Kidney (tissue), 22 donors: ENCODE measurements at places on chromosomes 6 and 20. TPM values are rescaled to one million over a fixed set of nuclear protein-coding genes. Genes with fewer than 3 reads are reported as not detected.

DNA sequence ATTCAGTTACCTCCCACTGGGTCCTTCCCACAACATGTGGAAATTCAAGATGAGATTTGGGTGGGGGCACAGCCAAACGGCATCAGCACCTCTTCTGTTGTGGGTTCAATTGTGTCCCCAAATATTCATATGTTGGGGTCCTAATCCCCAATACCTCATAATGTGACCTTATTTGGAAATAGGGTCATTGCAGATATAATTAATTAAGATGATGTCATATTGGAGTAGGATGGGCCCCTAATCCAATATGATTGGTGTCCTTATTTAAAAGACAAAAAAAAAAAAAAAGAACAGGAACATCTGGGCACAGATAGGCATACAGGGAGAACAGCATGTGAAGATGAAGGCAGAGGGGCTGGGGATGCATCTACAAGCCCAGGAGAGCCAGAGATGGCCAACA lies 89.4 kb downstream of the BFSP1 start:
- H3K27me3 ChIP-seq = peaks cover 2% of the 10 kb centered on the region
- H3K36me3 ChIP-seq = no peaks in the 10 kb centered on the region
- no peak overlapping the region for H3K27ac ChIP-seq
- no peaks in the 10 kb centered on the region for H3K4me1 ChIP-seq

DNA sequence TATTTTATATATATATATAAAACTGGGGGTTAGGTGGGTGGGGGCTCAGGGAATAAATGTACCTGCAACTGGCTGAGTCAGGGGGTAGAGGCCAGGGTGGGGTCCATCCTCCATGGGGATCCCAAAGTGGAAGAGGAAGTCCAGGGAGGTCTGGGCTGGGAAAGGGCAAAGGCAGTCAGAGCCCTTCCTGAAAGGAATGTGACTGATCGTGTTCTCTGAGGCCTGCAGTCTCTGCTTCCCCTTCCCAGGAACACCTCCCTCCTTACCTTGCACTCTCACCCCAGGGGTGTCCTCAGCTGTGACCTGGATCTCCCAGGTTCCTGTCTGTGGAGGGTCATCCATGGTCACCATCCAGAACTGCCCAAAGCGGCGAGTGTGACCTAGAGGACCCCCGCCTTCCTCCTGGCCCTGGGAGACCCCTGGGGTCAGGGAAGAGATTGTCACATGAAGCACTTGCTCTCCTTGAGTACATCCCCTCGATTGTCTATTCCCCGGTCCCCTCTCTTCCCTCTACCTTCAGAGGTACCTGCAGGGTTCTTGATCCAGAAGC lies 4.7 kb downstream of the SAPCD1 start:
- no peaks in the 10 kb centered on the region for H3K36me3 ChIP-seq
- no peak overlapping the region for H3K27ac ChIP-seq
- no peak for DNase-seq
- no peaks in the 10 kb centered on the region for H3K4me1 ChIP-seq

DNA sequence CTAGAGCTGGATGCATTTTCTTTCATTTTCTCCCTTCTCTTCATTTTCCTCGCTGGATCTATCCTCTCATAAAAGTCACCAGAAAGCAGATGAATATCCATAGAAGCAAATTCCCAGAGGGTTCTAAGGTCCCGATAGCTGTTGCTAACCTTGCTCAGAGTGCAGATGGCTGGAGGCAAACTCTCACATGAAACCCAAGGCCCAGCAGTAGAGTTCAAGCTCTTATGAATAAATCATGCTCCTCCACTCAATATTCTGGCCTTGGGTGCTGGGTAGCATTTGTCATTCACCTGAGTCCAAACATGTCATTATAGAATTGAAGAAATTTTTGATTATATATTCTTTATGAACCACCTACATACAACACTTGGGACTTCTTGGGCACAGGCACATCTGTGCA lies 539.7 kb upstream of the MARCKS start:
- no peak for DNase-seq
- H3K4me3 ChIP-seq = no peak overlapping the region
- no peaks in the 10 kb centered on the region for H3K4me1 ChIP-seq
- no peaks in the 10 kb centered on the region for H3K36me3 ChIP-seq

GRCh38 chr6:160055378-160055777 lies 66.2 kb upstream of the SLC22A1 start:
- no peak for DNase-seq
- no peak overlapping the region for H3K4me3 ChIP-seq
- no peak overlapping the region for H3K27ac ChIP-seq
- H3K36me3 ChIP-seq = peaks cover 4% of the 10 kb centered on the region

- H3K4me1 ChIP-seq = no peaks in the 10 kb centered on the region
- H3K36me3 ChIP-seq = no peaks in the 10 kb centered on the region
- H3K27me3 ChIP-seq = no peaks in the 10 kb centered on the region
- H3K27ac ChIP-seq = no peak overlapping the region
- no peak overlapping the region for H3K4me3 ChIP-seq
Observed at GRCh38 chr20:46827718-46828458, 66.8 kb upstream of the EYA2 start.

DNA sequence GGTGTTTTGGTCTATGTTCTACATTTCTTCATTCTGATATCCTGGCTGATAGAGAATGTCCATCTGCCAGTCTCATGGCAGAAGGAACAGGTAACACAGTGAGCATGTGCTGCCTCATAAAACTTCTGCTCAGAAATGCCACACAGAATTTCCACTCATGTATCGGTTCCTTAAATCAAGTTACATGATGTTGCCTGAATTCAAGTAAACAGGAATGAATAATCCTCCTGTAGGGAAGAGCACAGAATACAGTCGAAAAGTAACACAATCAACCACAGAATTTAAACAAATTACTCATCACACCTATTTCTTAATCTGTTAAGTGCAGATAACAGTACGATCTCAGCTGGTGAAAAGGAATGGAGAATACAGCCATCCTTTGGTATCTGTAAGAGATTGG lies 74.7 kb downstream of the FAM217A start:
- DNase-seq = no peak
- H3K27me3 ChIP-seq = no peaks in the 10 kb centered on the region
- no peaks in the 10 kb centered on the region for H3K4me1 ChIP-seq
- H3K27ac ChIP-seq = no peak overlapping the region
- no peak overlapping the region for H3K4me3 ChIP-seq
- no peaks in the 10 kb centered on the region for H3K36me3 ChIP-seq

DNA sequence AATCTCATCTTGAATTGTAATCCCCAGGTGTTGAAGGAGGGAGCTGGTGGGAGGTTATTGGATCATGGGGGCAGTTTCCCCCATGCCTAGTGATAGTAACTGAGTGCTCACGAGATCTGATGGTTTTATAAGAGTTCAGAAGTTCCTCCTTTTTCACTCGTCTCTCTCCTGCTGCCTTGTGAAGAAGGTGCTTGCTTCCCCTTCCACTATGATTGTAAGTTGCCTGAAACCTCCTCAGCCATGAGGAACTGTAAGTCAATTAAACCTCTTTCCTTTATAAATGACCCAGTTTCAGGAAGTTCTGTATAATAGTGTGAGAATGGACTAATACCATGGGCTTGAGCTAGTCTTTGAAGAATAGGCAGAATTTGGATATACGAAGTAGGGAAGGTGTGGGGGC lies 113.9 kb downstream of the RIN2 start:
- no peaks in the 10 kb centered on the region for H3K36me3 ChIP-seq
- no peak for DNase-seq
- H3K4me1 ChIP-seq = no peaks in the 10 kb centered on the region

- no peak overlapping the region for H3K27ac ChIP-seq
- no peak overlapping the region for H3K4me3 ChIP-seq
- peaks cover 33% of the 10 kb centered on the region for H3K36me3 ChIP-seq
- no peak for DNase-seq
Observed at GRCh38 chr20:50586531-50587232, 76.5 kb downstream of the PTPN1 start.

GRCh38 chr6:95266537-95267258 lies 310.6 kb upstream of the MANEA start:
- H3K4me3 ChIP-seq = no peak overlapping the region
- DNase-seq = no peak
- H3K27me3 ChIP-seq = no peaks in the 10 kb centered on the region
- H3K4me1 ChIP-seq = no peaks in the 10 kb centered on the region
- no peak overlapping the region for H3K27ac ChIP-seq
- H3K36me3 ChIP-seq = no peaks in the 10 kb centered on the region

DNA sequence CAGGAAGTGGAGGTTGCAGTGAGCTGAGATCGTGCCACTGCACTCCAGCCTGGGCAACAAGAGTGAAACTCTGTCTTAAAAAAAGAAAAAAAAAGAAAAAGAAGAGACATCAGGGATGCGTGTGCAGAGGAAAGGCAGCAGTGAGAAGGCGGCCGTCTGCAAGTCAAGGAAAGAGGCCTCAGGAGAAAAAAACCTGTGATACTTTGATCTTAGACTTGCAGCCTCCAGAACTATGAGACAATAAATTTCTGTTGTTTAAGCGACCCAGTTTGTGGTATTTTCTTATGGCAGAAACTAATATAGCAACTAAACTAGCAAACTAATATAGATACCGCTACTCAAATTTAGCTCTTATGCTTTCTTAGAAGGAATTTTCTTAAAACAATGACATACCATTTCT lies 36.1 kb downstream of the FGD2 start:
- H3K27ac ChIP-seq = no peak overlapping the region
- no peaks in the 10 kb centered on the region for H3K27me3 ChIP-seq
- no peaks in the 10 kb centered on the region for H3K36me3 ChIP-seq

DNA sequence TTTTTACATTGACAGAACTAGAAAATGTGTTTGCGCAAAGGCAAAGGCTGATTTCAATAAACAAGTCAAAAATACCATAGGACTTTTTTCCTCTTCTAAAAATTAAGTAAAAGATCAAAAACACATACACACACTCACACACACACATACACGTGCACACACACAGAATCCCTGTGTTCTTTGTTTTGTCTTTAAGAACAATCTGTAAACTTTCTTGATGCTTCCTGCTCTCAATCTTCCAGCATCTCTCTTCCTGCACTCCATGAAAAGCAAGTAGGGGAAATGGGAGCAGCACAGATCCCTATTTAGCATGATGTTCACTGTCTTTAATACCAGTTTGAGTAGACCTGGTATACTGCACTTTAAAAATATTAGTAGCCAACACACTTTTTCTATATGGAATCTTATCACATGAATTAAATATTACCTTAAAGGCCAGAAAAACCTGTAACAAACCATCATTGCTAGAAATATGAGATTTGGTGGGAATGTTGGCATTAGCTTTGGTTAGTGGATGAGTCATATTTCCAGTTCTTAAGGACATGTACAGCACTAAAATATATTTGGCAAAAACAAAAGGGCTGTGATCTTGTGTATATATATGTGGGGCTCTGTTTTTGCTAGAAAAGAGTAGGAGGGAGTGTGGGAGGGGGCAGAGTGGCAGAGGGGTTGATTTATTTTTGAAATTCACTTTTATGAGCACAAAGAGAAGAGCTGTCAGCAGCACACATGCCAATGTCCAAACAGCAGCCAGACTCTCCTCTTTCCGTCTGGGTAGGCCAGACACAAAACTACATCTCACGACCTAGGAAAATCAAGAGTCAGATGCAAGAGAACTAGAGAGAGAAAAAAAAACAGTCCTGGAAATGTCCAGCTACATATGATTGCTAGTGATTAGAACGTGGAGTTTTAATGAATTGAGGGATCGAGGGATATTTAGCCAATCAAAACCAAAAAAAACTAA lies 4.6 kb downstream of the PTPRK start:
- no peak overlapping the region for H3K4me3 ChIP-seq
- no peak overlapping the region for H3K27ac ChIP-seq
- peaks cover 28% of the 10 kb centered on the region for H3K4me1 ChIP-seq
- no peaks in the 10 kb centered on the region for H3K27me3 ChIP-seq

- H3K27me3 ChIP-seq = peaks cover 46% of the 10 kb centered on the region
- H3K4me3 ChIP-seq = no peak overlapping the region
- no peaks in the 10 kb centered on the region for H3K4me1 ChIP-seq
- H3K27ac ChIP-seq = no peak overlapping the region
- DNase-seq = no peak
- H3K36me3 ChIP-seq = no peaks in the 10 kb centered on the region
Observed at GRCh38 chr6:105982761-105983540, 103.2 kb upstream of the PRDM1 start.

DNA sequence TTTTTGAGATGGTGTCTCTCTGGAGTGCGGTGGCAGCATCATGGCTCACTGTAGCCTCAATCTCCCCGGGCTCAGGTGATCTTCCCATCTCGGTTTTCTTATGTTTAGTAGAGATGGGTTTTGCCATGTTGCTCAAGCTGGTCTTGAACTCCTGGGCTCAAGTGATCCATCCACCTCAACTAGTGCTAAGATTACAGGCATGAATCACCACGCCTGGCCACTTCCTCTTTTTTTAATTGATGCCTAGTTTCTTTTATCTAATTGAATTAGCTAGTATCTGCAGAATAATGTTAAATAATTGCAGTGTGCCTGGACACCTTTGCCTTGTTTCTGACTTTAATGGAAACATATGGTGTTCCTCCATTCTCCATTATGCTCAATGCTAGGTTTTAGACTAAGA lies 38.4 kb upstream of the SLC22A16 start:
- DNase-seq = no peak
- H3K4me3 ChIP-seq = no peak overlapping the region
- H3K27ac ChIP-seq = no peak overlapping the region
- H3K4me1 ChIP-seq = peaks cover 9% of the 10 kb centered on the region
- H3K36me3 ChIP-seq = no peaks in the 10 kb centered on the region

GRCh38 chr6:32937230-32937633 lies 3.6 kb downstream of the HLA-DMB start:
- no peak overlapping the region for H3K27ac ChIP-seq
- peaks cover 7% of the 10 kb centered on the region for H3K4me1 ChIP-seq
- H3K4me3 ChIP-seq = no peak overlapping the region
- no peaks in the 10 kb centered on the region for H3K36me3 ChIP-seq
- no peaks in the 10 kb centered on the region for H3K27me3 ChIP-seq
- DNase-seq = no peak

GRCh38 chr6:168314948-168315347 lies 4.6 kb downstream of the DACT2 start:
- no peaks in the 10 kb centered on the region for H3K27me3 ChIP-seq
- DNase-seq = peak; percentile 89
- no peak overlapping the region for H3K27ac ChIP-seq
- H3K4me3 ChIP-seq = peak overlapping the region; percentile 0
- peaks cover 17% of the 10 kb centered on the region for H3K4me1 ChIP-seq

GRCh38 chr6:15751721-15752350 lies 89.0 kb upstream of the DTNBP1 start:
- H3K27ac ChIP-seq = no peak overlapping the region
- no peak for DNase-seq

GRCh38 chr20:19668418-19668817 lies 89.6 kb upstream of the RIN2 start:
- H3K36me3 ChIP-seq = no peaks in the 10 kb centered on the region
- no peaks in the 10 kb centered on the region for H3K4me1 ChIP-seq

DNA sequence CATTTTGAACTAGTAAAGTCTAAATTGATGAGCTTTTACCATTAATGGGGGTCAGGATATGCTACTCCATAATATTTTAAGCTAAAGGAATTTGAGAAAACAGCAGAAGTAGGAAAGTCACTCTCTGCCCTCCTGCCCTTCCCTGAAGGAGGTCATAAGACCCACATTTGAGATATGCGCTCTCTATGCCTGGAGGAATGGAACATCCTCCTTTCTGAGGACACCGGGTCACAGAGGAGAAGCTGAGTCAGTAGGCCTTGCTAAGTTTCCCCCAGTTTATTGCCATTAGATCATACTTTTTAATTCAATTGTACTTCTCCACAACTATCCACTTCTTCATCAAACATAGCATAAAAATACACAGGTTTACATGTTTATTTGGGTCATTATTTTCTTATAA lies 40.3 kb downstream of the AKAP7 start:
- H3K4me1 ChIP-seq = no peaks in the 10 kb centered on the region
- H3K27me3 ChIP-seq = no peaks in the 10 kb centered on the region
- no peak for DNase-seq
- no peaks in the 10 kb centered on the region for H3K36me3 ChIP-seq
- H3K27ac ChIP-seq = no peak overlapping the region
- H3K4me3 ChIP-seq = no peak overlapping the region

Gene MEI4
- 1.2 TPM for total RNA-seq

Gene TSBP1
- not detected for total RNA-seq

Gene BPIFB2
- not detected for total RNA-seq

Gene ZKSCAN8
- total RNA-seq = 26.4 TPM

Gene NHLRC1
- total RNA-seq = 2.0 TPM

Gene CPXM1
- 5.2 TPM for total RNA-seq
